Heart left ventricle (tissue), 16 donors: ENCODE measurements at places on chromosomes 1 and 21.

GRCh38 chr1:159188375-159188788, 16.3 kb upstream of the ACKR1 start:
- DNase-seq = peak; percentile 57

DNA sequence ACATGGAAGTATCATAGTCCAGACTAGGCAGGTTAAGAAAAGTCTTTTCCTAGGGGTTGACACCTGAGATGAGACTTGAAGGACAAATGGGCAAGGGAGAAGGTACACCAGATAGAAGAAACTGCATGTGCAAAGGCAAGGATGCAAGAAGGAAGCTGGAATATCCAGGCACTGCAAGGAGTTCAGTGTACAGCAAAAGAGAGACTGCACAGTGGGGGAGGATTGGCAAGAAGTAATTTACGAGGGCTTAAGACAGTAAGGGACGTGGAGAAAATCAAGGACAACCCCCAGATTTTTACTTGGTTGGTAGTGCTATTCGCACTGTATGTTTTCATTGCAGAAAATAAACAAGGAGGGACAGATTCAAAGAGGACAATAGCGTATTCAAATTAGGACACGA, 58.5 kb downstream of the DNM3 start:
- no peak for DNase-seq

DNA sequence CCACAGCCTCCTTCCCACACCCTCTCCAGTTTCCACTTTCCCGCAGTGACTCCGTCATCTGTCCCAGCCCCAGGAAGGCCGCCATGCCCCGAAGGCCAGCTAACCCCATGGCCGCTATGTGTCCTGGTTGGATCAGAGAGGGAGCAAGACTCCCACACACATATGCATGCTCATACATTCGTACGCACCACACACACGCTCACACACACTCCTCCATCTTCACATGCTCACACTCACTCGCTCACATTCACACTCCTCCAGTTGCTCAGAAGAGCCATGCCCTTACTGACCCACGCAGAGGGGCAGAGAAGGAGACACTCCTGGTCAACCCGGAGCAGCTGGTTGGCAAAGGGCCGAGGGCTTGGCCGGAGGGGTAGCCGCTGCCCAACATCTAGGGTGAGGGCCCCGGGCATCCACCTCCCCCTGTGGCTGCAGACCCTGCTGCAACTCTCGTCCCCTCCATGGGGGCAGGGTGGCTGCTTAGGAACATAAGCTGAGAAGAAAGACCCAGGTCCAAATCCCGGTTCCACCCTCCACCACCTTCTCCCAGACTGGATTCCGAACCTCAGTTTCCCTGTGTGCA, 122.3 kb upstream of the SLC25A33 start:
- DNase-seq = no peak

DNA sequence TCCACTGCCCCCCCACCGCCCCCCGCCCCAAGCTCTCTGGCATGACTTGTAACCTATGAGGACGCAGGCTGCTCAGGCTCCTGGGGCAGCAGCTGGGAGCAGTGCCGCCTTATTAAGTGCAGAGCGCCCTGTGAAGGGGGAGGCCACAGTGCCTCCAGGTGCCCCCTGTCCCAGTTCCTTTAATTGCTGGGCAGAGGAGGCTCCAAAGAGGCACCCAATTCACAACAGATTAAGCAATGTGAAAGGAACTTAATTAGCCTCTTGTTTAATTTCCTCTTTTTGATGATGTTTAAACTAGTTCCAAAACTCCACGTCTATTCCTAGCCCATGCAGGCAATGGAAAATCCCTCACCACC, 3.0 kb downstream of the RXFP4 start:
- no peak for DNase-seq

GRCh38 chr1:67784545-67785186, 48.6 kb downstream of the GNG12 start:
- no peak for DNase-seq

- DNase-seq = no peak
Measured at GRCh38 chr1:27475720-27476119, 14.2 kb downstream of the WASF2 start.

DNA sequence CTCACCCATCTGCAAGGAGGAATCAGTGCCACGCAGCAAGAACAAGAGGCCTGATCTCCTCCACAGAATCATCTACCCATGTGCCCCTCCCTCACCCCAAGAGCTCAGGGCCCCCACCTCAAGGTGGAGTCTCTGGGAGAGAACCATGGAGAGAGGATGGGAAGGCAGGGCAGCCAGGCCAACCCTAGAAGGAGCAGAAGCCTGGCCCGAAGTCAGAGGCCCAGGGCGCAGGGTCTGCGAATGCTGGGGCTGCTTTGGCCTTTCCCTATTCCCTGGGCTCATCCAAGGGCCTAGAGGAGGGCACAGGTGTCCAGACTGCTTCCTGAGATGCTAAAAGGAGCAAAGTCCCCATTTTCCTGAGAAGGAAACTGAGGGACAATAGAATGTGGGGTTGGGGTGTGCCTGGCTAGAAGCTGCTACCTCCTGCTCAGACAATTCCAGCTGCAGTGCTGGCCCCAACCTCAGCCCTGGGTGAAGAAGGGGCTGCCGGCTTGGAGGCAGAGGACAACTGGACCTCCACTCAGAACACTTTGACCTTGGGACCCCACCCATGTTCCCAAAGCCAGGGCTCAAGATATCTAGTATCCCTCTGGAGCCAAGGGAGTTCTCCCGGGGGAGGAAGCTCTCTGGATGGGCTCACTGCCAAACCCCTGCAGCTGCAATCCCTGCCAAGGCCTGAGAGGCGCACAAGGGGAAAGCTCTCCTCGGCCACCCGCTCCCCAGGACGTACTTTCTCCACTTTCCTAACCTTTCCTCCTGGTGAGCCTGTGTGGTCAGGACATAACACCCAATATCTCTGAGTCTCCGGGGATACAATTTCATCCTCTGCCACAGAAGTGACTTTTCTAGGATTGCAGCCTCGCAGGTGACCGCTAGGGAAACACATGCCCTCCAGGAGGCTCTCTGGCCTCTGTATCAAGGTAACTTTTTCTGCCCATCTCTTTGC, 16.6 kb upstream of the LEMD1 start:
- peak; percentile 87 for DNase-seq

DNA sequence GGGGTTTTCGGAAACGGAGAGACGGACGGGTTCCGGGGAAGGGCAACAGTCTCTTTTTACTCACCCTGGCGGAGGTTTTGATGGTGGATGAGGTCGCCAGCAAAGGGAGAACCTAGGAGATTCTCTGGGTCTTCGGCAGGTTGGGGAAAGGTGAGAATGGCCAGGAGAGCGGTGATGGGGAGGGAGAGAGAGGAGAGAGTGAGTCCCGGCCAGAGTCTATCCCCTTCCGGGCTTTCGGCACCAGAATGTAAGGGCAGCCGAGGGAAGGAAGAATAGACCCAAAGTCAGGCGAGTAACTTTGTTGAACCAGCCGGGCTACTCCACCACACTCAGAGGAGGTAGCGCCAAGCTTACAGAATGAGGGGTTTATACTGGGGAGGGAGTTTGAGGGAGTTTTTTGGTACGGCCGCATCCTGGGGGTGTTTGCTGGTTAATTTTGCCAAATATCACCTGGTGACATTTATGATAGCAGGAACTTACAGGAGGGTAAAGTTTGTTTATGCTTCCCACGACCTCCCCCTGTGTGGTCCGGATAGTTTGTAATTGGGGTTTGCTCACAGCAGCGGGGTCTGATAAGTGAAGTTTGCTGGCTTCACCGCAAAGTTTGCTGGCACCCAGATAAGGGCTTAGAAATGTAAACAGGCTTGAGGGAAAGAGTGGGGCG, 141.1 kb upstream of the ETV3 start:
- no peak for DNase-seq

GRCh38 chr1:172588296-172589291, 55.6 kb downstream of the SUCO start:
- DNase-seq = no peak

DNA sequence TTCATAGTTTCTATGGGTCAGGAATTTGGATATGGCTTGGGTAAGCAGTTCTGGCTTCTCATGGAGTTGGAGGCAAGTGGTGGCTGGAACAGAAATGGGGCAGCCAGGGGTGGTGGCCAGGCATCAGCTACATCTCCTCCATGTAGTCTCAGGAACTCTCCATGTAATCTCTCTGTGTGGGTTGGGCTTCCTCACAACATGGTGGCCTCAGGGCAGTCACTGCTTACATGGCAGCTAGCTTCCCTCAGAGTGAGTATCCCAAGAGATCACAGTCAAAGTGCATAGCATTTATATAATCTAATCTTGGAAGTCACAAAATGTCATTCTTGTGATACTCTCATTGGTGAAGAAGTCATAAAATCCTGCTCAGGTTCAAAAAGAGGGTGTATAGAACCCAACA, 25.7 kb downstream of the MR1 start:
- DNase-seq = no peak

DNA sequence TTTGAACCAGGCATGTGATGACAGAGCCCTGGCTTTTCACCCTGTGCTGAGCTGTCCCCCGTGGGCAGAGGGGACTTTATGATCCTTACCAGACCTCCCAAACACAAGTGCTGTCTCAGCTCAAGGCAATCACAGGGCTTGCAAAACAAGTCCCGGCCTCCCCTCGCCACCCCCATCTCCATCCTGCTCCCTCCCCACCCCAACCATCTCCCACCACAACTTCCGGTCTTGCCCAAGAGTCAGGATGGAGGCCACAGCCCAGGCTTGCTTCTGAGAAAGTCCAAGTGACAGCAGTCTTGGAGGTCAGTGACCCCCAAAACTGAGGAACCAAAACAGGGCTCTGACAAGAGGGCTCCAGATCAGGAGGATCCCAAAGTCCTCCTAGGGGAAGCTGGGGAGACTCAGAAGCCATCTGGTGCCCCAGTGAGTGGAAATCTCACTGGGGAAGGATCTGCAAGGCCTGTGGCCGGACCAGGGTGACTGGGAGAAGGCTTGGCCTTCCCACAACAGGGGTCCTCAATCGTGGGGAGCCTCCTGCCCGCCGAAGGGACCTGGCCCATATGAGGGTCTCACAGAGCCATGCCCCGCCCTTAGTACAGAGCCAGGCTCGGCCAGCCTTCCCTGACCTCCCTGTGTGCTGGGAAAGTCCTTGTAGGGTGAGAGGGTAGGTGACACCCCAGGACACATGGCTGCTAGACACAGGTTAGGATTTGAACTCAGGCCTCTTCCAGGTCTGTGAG, 4.5 kb upstream of the SDC3 start:
- DNase-seq = peak; percentile 63

DNA sequence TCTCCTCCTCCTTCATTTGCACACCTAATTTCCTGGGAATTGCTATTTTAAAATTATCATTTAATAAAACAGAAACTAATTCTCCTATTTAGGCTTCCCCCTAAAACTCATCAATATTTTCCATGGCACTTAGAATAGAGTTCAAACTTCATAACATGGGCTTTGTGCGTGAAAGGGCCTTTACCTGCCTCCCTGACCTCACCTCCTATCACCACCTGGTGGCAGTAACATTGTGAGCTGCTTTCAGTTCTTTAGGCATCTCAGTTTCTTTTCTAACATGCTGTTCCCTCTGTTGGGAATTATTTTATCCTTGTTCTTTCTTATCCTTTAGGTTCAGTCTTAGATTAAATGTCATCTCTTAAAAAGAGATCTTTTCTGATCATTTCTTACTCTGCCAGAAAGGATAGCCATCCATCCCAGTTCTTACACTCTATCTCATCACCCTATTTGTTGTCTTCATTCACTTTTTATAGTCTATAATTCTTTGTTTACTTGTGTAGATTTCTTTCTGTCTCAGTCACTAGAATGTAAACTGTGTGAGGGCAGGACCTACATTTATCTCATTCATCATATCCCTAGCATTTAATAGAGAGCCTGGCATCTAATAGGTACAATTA, 133.8 kb upstream of the KIAA1614 start:
- no peak for DNase-seq

DNA sequence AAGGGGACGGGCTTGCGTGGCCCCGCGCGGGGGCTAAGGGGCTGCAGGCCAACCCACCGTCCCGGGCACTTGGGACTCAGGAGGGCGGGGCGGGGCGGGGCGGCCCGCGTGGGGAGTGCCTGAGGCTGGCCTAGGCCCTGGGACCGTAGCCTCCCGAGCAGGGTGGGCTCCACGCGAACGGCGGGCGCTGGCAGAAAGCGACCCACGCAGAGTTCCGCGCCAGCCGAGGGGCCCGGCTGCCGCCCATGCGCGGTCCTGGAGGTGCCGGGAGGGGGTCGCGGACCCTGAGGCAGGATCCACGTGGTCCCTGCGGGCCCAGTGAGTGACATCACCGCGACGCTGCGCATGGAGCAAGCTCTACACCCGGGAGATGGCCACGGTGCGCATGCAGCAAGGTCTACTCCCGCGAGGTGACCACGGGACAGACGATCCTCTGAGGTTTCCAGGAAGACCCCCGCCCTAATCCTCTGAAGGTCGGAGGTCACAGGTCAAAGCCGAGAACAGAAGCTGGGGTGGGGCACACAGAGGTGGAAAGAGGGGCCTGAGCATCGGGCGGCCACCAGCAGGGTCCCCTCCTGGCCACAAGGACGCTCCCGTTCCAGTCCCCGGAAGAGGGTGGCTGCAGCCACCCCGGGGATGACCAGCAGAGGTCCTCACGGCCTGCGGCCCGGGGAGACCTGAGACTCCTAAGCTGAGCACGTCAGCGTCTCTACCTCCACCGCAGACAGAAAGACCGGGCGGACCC, 13.5 kb upstream of the SLC19A1 start:
- DNase-seq = no peak
